ENCODE measurements at places on chromosomes 13 and 19. TPM values are rescaled to one million over a fixed set of nuclear protein-coding genes. Genes with fewer than 3 reads are reported as not detected.

ADGRE3 gene
- not detected for total RNA-seq

PSG6 gene
- not detected for total RNA-seq

RYR1 gene
- 4.5 TPM for total RNA-seq

CLEC17A gene
- not detected for total RNA-seq

GRK1 gene
- total RNA-seq, result not detected

GPR12 gene
- not detected for total RNA-seq

SSC5D gene
- total RNA-seq, result under 0.01 TPM

SELENOV gene
- total RNA-seq, result not detected

Measured in bronchial epithelial cell (primary cell).